ENCODE measurements at places on chromosomes 4 and X. TPM values are rescaled to one million over a fixed set of nuclear protein-coding genes. Genes with fewer than 3 reads are reported as not detected.

GRCh38 chr4:167883266-167883665, 209.1 kb upstream of the ANXA10 start:
- no peak for DNase-seq

DNA sequence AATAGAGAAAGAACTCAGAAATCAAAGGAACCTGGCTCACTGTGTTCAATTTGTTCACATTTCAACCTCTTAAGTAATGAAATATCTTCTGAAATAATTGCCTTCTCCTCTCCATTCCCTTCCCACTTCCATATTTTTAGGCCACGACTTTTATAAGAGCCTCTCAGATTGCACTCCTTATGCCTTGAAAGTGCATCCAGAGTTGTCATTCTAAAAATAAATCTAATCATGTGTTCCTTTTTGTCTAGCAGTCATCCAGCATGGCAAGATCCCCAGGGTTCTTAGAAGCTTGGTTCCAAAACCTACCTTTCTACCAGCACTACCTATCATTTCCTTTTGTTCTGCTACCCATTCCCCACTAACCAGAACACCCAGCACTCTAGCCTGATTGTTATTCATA, 42.4 kb upstream of the RPA4 start:
- no peak for DNase-seq

GRCh38 chrX:14032406-14032805, 2.7 kb upstream of the GEMIN8 start:
- DNase-seq: peak; percentile 39

DNA sequence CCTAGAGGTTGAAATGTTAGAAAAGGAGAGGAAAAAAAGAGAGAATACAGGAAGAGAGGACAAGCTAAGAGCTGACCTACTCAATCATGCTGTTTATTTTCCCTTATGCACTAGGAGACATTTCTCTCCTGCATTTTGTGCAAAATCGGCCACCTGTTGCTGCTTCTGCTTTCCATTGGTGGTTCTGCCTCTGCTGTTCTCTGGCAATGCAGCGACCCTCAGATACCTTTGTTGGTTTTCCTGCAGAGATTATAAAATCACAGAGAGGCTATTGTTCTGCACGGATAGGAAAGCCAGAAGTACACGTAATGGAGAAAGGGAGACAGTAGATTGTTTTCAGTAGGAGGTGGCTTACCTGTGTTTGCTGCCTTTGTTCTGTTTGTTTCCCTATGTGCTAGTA, 108.9 kb downstream of the UNC5C start:
- DNase-seq: no peak

DNA sequence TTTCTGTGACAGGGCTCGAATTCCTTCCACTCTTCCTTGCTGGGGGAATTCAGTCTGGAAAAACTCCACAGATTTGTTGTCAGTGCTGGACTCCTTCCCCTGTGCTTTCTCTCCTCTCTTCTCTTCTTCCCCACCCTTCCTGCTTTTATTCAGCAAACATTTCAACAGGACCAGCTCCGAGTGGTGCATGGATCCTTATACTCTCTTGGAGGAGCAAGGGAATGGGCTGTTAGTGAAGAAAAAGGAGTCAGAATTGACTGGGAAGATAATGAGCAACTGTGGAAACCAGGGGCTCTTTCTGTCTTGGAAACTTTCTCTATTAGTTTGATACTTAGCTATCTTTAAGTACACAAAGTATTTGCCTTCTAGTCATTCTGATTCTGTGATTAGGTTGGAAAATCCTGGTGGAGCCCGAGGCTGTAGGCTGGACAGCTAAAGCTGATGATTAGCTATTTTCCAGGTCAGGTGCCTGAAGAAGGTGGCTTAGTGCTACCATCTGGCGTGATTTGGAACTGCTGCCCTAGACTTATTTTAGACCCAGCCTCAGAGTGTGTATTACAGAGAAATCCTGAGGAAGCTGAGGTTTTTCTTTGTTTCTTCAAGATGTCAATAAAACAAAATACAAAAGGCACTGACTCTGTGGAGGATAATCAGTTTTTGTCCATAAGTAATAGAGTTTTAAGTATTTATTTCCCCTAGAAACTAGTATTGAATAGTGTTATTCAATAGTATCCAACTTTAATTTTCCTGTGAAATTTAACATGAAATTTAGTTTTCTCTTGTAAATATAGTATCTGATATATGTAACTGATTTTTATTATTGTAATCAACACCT, 38.4 kb downstream of the NAP1L5 start:
- peak; percentile 82 for DNase-seq

- peak; percentile 46 for DNase-seq
Observed at GRCh38 chr4:13706716-13707115, 79.2 kb upstream of the BOD1L1 start.

DNA sequence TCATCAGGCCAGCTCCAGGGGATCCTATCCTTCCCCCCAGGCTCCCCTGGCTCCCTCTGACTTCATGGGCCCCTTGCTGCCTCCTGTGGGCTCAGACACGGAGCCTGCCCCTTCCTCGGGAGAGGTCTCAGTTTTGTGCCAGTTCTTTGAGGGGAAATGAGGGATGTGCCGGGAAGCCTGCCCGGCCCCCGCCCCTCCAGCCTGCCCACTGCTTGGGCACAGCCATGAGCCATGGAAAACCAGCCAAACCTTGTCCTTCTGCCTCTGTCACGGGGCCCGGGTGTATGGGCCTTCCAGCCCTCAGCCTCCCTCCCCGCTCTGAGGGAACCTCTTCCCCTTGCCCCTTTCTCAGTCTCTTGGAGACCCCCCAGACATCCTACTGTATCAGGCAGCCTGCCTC, 6.8 kb downstream of the BGN start:
- DNase-seq: no peak

The FGA gene
- total RNA-seq: not detected

GRCh38 chrX:110755061-110755460, 40.6 kb downstream of the CHRDL1 start:
- DNase-seq: no peak

GRCh38 chrX:41596596-41596995, 92.2 kb upstream of the GPR34 start:
- peak; percentile 14 for DNase-seq
